HCT116 (cell line): ENCODE measurements at places on chromosomes 7 and 10. TPM values are rescaled to one million over a fixed set of nuclear protein-coding genes. Genes with fewer than 3 reads are reported as not detected.

GRCh38 chr10:17669185-17669872 is 25.4 kb downstream of the STAM start:
- DNase-seq, result no peak

The FBH1 gene
- 70.2 TPM for total RNA-seq

- DNase-seq, result no peak
Measured at GRCh38 chr7:69373171-69374043, 224.9 kb upstream of the AUTS2 start.

DNA sequence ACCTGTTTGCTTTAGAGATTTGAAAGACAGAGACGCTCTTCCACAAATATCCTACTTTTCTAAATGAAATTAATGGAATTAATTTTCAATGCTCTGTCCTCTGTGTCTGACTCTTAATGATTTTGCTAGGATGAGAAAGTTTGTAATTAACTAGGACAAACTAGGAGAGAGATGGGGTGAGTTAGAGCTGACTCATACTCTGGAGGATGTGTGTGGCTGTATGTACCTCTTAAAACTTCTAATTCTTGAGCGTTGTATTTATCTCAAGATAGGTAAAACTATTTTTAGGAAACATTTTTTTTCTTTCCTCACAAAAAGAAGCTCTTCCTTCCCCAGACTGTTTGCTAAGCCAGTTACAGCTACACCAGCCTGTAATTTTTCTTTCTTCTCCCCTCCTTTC is 178.8 kb upstream of the ANKRD30A start:
- DNase-seq, result no peak

DNA sequence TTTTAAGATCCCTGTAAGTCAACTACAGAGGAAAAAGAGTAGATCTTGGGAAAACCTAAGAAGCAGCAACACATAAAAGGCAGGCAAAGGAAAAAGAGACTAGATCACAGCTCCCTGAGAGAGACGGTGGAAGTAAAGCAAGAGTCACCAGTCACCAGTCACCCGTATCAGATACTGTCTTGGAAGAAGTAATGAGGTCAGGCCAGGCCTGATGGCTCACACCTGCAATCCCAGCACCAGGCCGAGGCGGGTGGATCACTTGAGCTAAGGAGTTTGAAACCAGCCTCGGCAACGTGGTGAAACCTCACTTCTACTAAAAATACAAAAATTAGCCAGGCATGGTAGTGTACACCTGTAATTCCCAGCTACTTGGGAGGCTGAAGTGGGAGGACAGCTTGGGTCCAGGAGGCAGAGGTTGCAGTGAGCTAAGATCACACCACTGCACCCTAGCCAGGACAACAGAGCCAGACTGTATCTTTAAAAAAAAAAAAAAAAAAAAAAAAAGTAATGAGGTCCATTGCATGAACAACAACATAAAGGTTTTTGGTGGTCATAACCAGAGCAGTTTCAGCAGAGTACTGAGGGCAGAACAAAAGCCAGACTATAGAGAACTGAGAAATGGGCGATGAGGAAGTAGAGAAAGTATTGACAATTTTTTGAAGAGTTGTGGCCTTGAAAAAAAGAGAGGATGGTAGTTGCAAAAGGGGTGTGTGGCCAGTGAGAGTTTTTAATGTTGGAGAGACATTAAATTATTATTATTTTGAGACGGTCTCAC is 16.9 kb downstream of the ZNF713 start:
- DNase-seq, result no peak

GRCh38 chr7:54769203-54769602 is 10.2 kb upstream of the SEC61G start:
- no peak for DNase-seq

GRCh38 chr7:141571059-141571458 is 19.8 kb downstream of the AGK start:
- no peak for DNase-seq

DNA sequence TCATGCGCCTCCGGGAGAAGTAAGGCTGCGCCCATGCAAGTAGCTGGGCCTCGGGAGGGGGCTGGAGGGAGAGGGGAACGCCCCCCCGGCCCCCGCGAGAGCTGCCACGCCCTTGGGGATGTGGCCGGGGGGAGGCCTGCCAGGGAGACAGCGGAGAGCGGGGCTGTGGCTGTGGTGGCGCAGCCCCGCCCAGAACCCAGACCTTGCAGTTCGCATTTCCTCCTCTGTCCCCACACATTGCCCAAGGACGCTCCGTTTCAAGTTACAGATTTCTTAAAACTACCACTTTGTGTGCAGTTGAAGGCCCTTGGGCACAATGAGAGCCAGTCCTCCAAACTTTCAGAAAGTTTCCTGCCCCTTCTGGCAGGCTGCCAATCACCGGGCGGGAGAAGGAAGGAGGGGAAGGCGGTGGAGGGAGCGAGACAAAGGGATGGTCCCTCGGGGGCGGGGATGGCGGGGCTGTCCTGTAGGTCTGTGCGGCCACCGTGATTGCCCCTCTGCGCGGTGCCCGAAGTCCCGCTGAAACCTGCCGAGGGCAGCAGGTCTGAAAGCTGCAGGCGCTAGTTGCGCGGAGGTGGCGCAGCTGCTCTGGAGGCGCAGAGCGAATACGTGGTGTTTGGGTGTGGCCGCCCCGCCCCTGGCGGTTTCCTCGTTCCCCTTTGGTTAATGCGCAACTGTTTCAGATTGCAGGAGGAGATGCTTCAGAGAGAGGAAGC is 2.1 kb downstream of the VIM start:
- DNase-seq, result peak; percentile 89

- DNase-seq, result peak; percentile 31
Measured at GRCh38 chr10:123154711-123155505, 706 bp downstream of the BUB3 start.

DNA sequence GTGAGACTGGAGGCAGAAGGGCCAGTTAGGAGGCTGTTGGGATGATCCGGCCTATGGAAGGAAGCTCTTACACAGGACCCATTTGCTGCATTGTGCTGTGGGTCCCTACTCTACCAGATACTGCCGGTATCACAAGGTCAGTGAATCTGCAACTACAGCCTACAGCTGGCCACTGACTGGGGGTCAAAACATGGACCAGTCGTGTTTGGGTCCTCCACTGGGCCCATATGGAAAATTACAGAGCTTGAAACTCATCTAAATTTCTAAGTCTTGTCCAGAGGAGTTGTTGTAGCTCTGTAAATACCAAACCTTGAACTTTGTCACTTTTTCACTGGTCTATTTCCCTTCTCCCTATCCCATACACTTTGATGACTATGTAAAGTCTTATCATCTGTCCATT is 5.6 kb upstream of the NUP205 start:
- no peak for DNase-seq

The ADRB1 gene
- total RNA-seq, result 0.89 TPM

The SOSTDC1 gene
- total RNA-seq, result 0.20 TPM

DNA sequence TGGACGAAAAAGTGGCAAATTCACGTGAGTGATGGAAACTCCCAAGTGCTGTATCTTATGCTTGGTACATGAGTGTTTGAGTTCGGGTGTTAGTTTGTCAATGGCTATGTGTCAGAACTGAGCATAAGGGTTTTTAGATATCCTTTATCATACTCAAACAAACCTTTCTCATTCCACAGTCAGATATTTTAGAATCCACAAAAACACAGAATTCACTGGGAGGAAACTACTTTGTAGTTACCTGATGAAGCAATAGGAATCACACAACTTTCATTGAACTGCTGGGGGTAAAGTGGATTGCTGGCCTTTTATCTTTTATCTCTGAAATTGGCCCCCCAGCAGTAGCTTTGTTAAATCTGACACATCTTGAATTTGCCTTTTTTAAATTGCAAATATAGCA is 64.0 kb downstream of the DKK1 start:
- DNase-seq, result no peak

DNA sequence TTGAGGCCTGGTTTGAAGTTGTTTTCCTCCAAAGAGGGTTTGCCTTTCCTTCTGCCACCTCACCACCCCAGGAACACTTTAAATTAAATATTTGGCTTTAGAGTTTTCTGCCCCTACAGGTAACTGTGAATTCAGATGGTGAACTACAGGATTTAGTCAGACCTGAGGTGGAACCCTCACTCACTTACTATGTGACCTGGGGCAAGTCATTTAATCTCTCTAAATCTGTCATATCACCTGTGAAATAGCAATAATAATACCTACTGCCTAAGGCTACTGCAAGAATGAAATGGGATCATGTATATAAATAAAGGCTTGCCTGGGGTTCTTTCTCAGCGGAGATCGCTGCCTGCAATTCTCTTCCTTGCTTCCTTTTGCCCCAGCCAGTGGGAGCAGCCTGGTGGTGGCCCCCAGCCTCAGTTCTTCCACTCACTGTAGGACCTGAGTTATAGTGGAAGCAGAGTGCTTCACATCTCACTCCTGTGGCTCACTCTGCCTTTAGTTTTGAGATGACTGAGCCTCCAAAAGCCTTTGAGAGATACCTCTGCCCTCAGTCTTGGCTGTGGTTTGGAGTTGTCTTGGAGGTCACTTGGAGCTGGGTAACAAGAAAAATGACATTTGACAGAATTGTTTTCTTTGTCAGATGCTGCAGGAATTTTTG is 6.1 kb upstream of the ANKRD2 start:
- no peak for DNase-seq

DNA sequence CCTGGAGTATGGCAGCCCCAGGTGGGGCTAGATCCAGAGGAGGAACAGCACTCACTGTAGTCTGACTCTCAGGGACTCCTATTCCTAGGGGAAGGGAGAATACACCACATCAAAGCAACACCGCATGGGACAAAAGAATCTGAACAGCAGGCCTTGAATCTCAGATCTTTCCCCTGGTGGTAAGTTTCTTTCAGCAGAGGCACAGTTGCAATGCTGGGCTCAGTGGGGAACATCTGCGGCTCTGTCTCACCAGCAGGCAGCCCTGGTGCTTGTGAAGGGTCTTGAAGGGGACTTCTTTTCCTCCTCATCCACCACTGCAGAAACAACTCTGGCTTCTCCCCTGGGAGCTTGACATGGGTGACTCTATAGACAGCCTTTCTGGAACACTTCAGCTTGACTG is 111.2 kb upstream of the ARHGAP21 start:
- no peak for DNase-seq

GRCh38 chr7:131955679-131956078 is 399.3 kb upstream of the PODXL start:
- DNase-seq, result no peak

DNA sequence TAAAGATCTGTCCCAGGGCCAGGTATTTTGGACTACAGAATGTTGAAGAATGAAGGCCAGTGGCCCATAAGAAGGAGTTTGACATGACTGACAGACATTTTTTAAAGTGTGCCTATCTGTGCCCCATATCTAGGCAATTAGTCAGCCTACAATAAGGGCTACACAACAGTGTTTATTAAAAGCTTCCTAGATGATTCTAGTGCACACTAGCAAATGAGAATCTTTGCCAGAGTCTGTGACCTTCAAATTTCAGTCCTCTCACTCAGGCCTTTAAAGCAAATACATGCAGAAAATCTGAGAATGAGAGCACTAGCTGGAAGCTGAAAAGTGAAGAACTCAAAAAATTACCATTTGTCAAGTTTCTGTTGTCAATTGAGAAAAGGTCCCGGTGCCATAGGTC is 208.7 kb downstream of the VTI1A start:
- no peak for DNase-seq

The AMPH gene
- total RNA-seq, result not detected

The NEUROD6 gene
- not detected for total RNA-seq

DNA sequence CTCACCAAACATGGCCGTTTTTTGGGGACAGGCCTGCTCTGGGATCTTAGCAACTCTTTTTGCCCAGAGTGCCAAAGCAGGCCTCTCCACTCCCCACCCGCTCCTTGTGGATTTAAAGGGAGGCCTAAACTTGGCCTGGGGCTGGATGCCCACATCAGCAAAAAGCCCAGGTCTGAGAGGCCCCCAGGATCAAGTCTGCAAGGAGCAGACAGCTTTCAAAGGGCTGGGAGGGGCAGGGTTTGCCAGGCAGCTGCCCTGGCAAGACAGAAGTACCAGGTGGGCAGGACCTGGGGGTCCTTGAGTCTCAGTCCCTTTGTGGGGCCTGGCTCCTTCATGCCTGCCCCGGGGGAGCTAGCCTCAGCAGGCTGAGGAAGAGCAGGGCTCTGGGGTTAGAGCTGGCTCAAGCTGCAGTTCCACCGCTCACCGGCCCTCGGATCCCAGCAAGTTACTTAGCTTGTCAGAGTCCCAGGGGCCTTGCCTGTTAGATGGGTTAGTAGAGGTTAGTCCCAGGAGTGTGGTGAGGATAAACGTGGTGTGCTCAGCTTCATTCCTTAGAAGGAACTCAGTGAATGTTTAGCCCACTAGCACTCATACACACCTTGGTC is 56.2 kb downstream of the ARHGAP22 start:
- no peak for DNase-seq

DNA sequence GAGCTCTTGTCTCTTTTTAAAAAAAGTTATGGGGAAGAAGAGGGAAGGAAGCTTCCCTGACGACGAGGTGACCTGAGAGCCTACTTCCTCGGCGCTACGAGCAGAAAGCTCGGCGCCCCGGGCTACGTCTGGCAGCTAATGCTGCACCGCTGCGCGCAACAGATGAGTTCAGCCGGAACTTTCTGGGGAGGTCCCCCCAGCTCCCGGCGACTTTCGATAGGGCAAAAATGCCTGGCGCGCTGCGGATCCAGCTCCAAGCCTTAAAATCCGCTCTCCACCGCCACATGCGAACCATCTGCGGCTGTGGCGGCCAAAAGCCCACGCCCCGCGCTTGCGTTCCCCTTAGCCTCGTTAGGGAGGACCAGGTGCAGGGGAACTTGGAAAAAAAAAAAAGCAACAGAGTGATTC is 621 bp downstream of the P4HA1 start:
- no peak for DNase-seq

DNA sequence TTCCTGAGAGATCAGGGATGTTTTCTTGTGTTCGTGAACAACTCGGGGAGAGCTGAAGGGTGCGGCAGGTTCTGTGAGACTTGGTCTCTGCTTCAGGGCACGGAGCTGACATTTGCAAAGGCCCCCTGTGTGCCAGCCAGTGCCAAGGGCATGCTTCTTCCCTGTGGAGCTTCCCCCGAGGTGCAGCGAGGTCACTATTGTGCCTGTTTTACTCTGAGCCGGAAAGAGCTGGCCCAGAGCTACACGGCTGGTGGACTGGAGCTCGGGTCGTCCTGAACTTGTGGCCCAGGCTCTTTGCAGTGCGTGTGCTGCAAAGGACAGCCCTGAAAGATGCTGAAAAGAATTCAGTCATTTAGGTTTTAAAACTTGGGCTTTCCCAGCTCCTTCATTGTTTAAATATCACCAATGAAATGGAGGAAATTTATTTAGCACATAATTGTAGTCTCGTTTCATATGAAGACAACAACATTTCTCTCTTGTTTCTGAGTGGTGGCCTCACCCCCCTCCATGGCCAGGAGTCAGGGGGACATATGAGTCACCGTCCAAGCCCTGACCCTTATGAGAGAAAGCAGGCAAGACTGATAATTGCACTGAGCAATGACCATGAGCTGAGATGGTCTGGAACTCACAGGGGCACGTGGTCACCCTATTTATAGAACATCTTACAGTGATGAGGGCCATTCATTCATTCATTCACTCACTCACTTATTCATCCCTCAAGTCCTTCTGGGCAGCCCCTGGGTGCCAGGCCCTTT is 102.6 kb downstream of the PTPRE start:
- no peak for DNase-seq
